C1 segment of cervical spinal cord (tissue), 14 donors: ENCODE measurements at places on chromosomes 3 and 15.

- DNase-seq: no peak
Observed at GRCh38 chr3:32404714-32405113, 13.1 kb downstream of the CMTM7 start.

DNA sequence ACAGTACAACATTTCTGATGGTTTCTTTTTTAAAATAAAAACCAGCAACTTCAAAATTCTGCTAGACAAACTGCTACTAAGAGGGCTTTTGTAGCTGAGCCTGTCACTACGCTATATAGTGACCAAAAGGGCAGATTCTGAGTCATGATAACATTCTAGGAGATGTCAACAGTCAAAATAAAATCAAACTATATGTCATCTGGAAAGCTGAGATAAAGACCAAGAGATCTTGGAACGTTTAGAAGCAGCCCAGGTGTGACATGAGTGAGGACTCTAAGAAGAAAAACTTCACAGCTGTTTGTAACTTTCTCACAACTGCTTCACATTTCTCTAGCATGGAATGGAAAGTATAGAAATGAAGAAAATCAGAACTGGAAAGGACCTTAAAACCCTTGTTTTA, 84.6 kb downstream of the FILIP1L start:
- DNase-seq: no peak

DNA sequence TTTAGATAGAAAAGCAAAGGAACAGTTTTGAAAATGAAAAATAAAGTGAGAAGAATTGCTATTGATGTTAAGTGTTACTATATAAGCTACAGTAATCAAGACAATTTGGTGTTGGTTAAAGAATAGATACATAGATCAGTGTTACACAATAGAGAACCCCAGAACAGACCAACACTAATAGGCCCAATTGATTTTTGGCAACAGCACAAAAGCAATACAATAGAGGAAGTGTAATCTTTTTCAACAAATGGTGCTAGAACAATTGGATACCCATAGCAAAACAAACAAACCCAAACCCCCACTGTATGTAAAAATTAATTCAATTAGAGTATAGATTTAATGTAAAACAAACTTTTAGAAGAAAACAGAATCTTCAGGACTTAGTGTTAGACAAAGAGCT, 61.8 kb downstream of the ATP11B start:
- no peak for DNase-seq

GRCh38 chr3:145144361-145144760, 1016.6 kb downstream of the PLOD2 start:
- DNase-seq: no peak

DNA sequence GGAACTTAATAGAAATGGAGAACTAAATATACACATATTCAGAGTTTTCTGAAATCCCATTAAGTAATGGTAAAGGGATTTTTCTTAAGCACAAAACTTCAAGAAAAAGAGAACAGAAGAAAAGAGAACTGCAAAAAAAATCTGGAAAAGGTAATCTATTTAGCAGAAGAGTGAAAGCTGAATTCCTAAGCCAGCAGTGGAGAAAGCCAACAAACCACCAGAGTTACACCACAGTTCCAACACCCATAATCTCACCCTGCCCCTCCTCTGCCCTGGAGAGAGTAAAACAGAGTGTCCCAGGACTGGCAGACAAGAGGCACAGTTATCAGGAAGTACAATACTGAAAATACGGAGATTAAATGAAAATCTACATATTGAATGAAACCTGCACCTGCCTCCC, 29.4 kb downstream of the TP53BP1 start:
- no peak for DNase-seq

DNA sequence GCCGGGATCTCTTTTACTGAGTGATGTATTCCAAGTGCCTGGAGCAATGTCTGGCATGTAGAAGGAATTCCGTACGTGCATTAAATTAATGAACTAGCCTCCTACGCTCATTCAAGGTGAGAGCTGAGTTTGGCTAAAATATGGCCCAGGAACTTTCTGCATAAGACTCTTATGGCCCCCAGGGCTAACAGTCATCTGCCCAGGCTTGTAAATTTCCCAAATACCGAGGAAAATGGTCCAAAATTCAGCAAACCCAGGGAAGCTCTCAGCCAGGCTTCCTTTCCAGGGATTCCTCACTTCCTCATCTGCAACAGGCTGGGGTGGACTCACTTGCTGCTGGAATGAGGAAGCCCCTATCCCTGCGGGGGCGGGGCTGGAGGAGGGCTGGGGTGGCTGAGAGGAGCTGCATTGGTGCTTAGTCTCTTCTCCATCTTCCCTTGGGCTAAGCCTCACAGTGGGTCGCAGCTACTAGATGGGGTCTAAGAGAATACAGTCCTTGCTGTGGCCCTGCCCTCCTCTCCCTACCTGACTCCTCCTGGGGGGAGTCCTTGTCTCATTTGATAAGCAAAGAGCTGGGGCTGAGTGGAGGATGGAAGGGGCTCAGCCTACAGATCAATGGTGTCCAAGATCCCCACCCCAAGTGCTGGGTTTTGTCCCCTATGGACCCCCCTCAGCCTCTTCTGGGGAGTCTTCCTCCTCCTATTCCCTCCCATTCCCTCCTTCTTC, 28.5 kb upstream of the APOD start:
- DNase-seq: no peak

- DNase-seq: no peak
Observed at GRCh38 chr15:38758043-38758442, 193.4 kb upstream of the RASGRP1 start.
